GM23338 (cell line): ENCODE measurements at places on chromosomes 1 and 21. TPM values are rescaled to one million over a fixed set of nuclear protein-coding genes. Genes with fewer than 3 reads are reported as not detected.
A peak's percentile ranks its signal among the peaks of the same experiment; 100 is the strongest.

GRCh38 chr1:159877695-159878444 is 15.4 kb upstream of the VSIG8 start:
- peaks cover 5% of the 10 kb centered on the region; the same call in 1 of the 2 replicates for H3K4me1 ChIP-seq
- H3K27me3 ChIP-seq: no peaks in the 10 kb centered on the region
- no peak overlapping the region for H3K27ac ChIP-seq

- DNase-seq: no peak
- H3K27me3 ChIP-seq: no peaks in the 10 kb centered on the region
- H3K4me3 ChIP-seq: no peak overlapping the region
- H3K36me3 ChIP-seq: no peaks in the 10 kb centered on the region
- no peaks in the 10 kb centered on the region for H3K4me1 ChIP-seq
- H3K27ac ChIP-seq: no peak overlapping the region
Observed at GRCh38 chr1:172863031-172863430, 187.7 kb downstream of the TNFSF18 start.

- H3K36me3 ChIP-seq: 0 out of 2 replicates have a peak, but pooled peaks cover 5% of the 10 kb centered on the region
- no peaks in the 10 kb centered on the region for H3K27me3 ChIP-seq
- DNase-seq: no peak
- H3K27ac ChIP-seq: no peak overlapping the region
- H3K4me3 ChIP-seq: no peak overlapping the region
- H3K4me1 ChIP-seq: no peaks in the 10 kb centered on the region
Observed at GRCh38 chr1:206875752-206876377, 10.4 kb downstream of the IL20 start.

- peaks cover 11% of the 10 kb centered on the region for H3K36me3 ChIP-seq
- DNase-seq: peak; percentile 32
- H3K4me3 ChIP-seq: peak overlapping the region; percentile 66
- peaks cover 22% of the 10 kb centered on the region for H3K4me1 ChIP-seq
- H3K27me3 ChIP-seq: 0 out of 2 replicates have a peak, but pooled peaks cover 10% of the 10 kb centered on the region
Observed at GRCh38 chr1:44783697-44784093, 4.3 kb downstream of the BEST4 start.

DNA sequence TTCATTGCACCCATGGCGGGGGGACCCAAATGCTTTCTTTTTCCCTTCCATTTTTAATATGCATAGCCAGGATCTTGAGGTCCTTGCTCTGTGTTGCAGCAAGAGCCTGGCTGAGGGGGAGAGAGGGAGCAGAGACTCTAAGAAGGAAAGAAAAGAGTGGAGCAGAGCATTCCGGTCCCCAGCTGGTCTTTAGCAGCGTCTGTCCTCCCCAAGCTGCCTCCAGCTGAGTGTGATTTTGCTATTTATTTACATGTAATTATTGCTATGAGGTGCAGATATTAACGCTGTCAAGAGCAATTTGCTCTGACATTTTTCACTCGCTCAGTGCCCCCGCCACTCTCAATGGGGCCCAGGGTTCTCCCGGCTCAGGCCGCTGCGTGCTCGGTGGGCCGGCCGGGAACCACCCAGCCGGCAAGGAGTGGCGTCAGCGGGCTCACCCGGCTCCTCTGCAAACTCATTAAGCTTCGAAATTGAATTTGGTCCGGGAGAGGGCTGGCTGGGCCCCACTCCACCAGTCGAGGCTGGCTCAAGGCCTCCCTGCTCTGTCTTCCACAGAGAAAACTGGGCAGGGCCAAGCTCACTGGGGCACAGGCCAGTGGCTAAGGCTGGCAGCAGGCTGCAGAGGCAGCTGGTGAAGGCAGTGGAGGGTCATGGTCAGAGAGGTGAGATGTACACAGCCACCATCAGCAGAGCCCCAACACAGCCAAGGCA is 93.2 kb downstream of the PAX7 start:
- H3K27me3 ChIP-seq: peaks cover 17% of the 10 kb centered on the region
- H3K36me3 ChIP-seq: no peaks in the 10 kb centered on the region
- H3K27ac ChIP-seq: no peak overlapping the region
- peaks cover 19% of the 10 kb centered on the region for H3K4me1 ChIP-seq
- H3K4me3 ChIP-seq: no peak overlapping the region
- peak; percentile 33 for DNase-seq

- DNase-seq: peak; percentile 30
- no peaks in the 10 kb centered on the region for H3K36me3 ChIP-seq
- no peak overlapping the region for H3K27ac ChIP-seq
- peaks cover 36% of the 10 kb centered on the region for H3K27me3 ChIP-seq
- H3K4me1 ChIP-seq: peaks cover 5% of the 10 kb centered on the region; the same call in 1 of the 2 replicates
- no peak overlapping the region for H3K4me3 ChIP-seq
Observed at GRCh38 chr21:29943885-29944284, 4.1 kb upstream of the GRIK1 start.

DNA sequence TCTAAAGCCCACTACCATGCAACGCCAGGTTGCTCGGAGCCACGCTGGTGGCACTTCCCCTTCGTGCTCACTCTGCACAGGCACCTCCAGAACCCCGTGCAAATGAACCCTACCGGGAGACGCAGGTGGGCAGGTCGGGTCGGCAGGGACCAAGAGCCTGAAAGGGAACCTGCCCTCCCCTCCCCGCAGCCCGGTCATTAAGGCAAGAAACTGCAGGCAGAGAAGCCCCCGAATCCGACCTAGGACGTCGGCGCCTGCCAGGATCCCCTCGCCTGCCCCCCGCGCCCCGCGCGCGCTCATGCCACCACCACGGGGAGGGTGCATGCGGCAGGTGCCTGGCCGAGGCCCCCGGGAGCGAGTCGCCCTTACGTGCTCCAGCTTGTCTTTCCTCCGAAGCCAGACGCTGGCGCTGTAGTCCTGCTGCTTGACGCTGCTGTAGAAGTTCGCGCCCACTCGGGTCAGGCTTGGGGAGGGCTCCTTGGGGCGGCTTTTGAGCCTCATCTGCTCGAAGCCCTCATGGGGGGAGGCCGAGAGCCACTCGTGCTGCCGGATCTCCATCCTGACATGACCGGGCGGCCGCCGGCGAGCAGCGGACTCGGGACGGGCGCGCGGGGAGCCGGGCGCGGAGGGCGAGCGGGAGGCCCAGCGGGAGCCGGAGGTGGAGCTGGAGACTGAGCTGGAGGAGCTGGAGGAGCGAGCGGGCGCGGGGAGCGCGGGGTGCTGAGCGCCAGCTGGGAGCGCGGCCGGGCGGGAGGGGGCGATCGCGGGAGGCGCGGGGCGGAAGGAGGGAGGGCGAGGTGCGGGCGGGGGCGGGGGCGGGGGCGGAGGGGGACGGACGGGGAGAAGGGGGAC is 552 bp downstream of the PLD5 start:
- no peak overlapping the region for H3K27ac ChIP-seq
- no peaks in the 10 kb centered on the region for H3K36me3 ChIP-seq
- DNase-seq: peak; percentile 90
- H3K27me3 ChIP-seq: peaks cover 40% of the 10 kb centered on the region
- peaks cover 30% of the 10 kb centered on the region for H3K4me1 ChIP-seq

GRCh38 chr1:178560871-178561376 is 48.0 kb downstream of the TEX35 start:
- DNase-seq: no peak
- H3K27ac ChIP-seq: no peak overlapping the region
- H3K27me3 ChIP-seq: no peaks in the 10 kb centered on the region
- H3K4me3 ChIP-seq: no peak overlapping the region
- H3K36me3 ChIP-seq: no peaks in the 10 kb centered on the region

GRCh38 chr21:36419996-36420395 is 34.8 kb downstream of the CHAF1B start:
- H3K36me3 ChIP-seq: no peaks in the 10 kb centered on the region; the same call in 1 of the 2 replicates
- no peak overlapping the region for H3K27ac ChIP-seq
- H3K27me3 ChIP-seq: no peaks in the 10 kb centered on the region
- peak; percentile 91 for DNase-seq
- no peak overlapping the region for H3K4me3 ChIP-seq

DNA sequence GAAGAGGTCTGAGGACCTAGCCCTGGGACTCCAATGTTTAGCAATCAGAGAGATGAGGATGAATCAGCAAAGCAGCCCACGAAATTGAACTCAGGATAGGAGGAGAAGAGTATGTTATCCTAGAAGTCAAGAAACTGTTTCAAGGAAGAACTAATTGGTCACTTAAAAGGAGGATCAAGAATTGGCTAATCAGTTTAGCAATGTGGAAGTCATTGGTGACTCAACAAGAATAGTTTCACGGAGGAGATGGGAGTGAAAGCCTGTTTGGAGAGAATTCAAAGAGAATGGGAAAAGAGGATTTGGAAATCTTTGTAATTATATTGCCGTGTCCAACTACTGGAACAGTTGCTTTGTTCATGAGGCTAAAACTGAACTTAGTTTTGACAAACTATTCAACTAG is 7.4 kb downstream of the HMCN1 start:
- no peak for DNase-seq
- H3K27me3 ChIP-seq: no peaks in the 10 kb centered on the region
- H3K4me1 ChIP-seq: no peaks in the 10 kb centered on the region
- H3K36me3 ChIP-seq: no peaks in the 10 kb centered on the region
- no peak overlapping the region for H3K27ac ChIP-seq

GRCh38 chr21:42558368-42558767 is 44.7 kb downstream of the SLC37A1 start:
- no peaks in the 10 kb centered on the region for H3K27me3 ChIP-seq
- no peak for DNase-seq
- no peaks in the 10 kb centered on the region for H3K36me3 ChIP-seq
- peaks cover 11% of the 10 kb centered on the region for H3K4me1 ChIP-seq

DNA sequence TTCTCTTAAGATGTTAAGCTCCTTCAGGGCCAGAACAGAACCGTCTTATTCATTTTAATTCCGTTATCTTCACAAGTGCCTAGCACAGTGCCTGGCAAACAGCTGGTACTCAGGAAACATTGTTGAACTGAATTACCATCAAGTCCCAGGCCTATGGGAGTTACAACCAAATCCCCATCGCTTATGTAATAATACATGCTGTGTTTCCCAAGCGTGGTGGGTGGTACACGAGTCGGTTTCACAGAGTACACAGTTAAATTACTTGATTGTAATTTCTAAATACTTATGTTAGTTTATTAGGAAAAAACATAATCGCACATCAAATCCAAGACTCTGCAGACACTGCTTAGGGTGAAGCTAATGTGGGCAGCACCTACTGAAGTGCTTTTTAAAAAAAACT is 1.0 kb downstream of the ANGEL2 start:
- peak overlapping the region; percentile 93 for H3K27ac ChIP-seq
- no peaks in the 10 kb centered on the region for H3K27me3 ChIP-seq
- no peaks in the 10 kb centered on the region for H3K36me3 ChIP-seq

DNA sequence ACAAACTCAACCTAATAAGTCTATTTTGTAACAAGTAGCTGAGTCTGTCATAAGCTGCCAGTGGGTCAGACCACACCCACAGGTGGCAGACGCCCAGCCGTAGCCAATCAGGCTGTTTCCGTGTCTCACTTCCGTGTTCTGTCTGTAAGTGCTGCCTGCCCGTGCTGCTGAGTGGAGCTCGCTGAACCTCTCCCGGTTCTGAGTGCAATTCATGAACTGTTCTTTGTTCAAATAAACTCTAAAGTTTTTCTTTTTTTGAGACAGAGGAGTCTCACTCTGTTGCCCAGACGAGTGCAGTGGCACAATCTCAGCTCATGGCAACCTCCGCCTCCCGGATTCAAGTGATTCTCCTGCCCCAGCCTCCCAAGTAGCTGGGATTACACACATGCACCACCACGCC is 25.1 kb downstream of the POFUT2 start:
- H3K4me1 ChIP-seq: no peaks in the 10 kb centered on the region
- no peak overlapping the region for H3K27ac ChIP-seq
- 0 out of 2 replicates have a peak, but pooled peaks cover 9% of the 10 kb centered on the region for H3K36me3 ChIP-seq
- no peaks in the 10 kb centered on the region for H3K27me3 ChIP-seq
- no peak for DNase-seq

- no peak overlapping the region for H3K27ac ChIP-seq
- no peak overlapping the region for H3K4me3 ChIP-seq
- H3K36me3 ChIP-seq: no peaks in the 10 kb centered on the region
- DNase-seq: no peak
- H3K4me1 ChIP-seq: no peaks in the 10 kb centered on the region
Observed at GRCh38 chr1:49397086-49397485, 620.4 kb upstream of the BEND5 start.

- no peaks in the 10 kb centered on the region for H3K36me3 ChIP-seq
- H3K27me3 ChIP-seq: no peaks in the 10 kb centered on the region
- no peak for DNase-seq
- H3K4me1 ChIP-seq: no peaks in the 10 kb centered on the region
- no peak overlapping the region for H3K27ac ChIP-seq
- H3K4me3 ChIP-seq: no peak overlapping the region
Observed at GRCh38 chr1:30452925-30453324, 270.5 kb downstream of the MATN1 start.

GRCh38 chr1:172470149-172470548 is 26.3 kb upstream of the PIGC start:
- no peak overlapping the region for H3K4me3 ChIP-seq
- H3K27ac ChIP-seq: no peak overlapping the region
- H3K36me3 ChIP-seq: no peaks in the 10 kb centered on the region
- H3K27me3 ChIP-seq: no peaks in the 10 kb centered on the region
- no peaks in the 10 kb centered on the region for H3K4me1 ChIP-seq

GRCh38 chr1:47835409-47835808 is 161.8 kb downstream of the TRABD2B start:
- H3K4me3 ChIP-seq: no peak overlapping the region
- H3K27ac ChIP-seq: no peak overlapping the region
- H3K36me3 ChIP-seq: no peaks in the 10 kb centered on the region
- H3K27me3 ChIP-seq: no peaks in the 10 kb centered on the region

- no peak for DNase-seq
- H3K27me3 ChIP-seq: no peaks in the 10 kb centered on the region
- no peak overlapping the region for H3K4me3 ChIP-seq
- H3K27ac ChIP-seq: no peak overlapping the region
Observed at GRCh38 chr1:60895701-60896100, 186.7 kb upstream of the NFIA start.

DNA sequence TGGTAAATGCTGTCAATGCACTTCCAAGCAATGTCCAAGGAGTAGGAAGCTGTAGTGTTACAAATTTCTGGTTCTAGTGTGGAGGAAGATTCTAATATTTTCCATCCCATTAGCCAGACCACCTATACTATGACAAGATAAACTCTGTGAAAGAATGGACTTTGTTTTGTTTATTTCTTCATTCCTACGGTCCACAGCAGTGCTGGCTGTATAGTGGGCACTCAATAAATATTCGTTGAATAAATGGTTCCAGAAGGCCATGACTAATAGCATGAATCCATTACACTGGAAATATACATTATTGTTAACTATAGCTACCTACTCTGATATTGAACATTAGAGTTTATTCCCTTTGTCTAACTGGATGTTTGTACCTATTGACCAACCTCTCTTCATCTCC is 8.3 kb upstream of the MYSM1 start:
- no peak for DNase-seq
- peaks cover 20% of the 10 kb centered on the region for H3K4me1 ChIP-seq
- H3K36me3 ChIP-seq: no peaks in the 10 kb centered on the region
- H3K27ac ChIP-seq: no peak overlapping the region

- H3K27me3 ChIP-seq: no peaks in the 10 kb centered on the region
- no peak overlapping the region for H3K4me3 ChIP-seq
- no peak overlapping the region for H3K27ac ChIP-seq
- DNase-seq: no peak
- H3K36me3 ChIP-seq: no peaks in the 10 kb centered on the region
Observed at GRCh38 chr21:34845521-34846451, 177.0 kb downstream of the CLIC6 start.

- H3K27me3 ChIP-seq: no peaks in the 10 kb centered on the region
- peaks cover 14% of the 10 kb centered on the region for H3K4me1 ChIP-seq
- no peaks in the 10 kb centered on the region for H3K36me3 ChIP-seq
Observed at GRCh38 chr1:103250441-103250861, 142.1 kb upstream of the COL11A1 start.

VHLL gene
- not detected in 2 replicates for polyA plus RNA-seq

TLCD4 gene
- polyA plus RNA-seq: 2.8 and 4.2 TPM in 2 replicates

ADAMTSL4 gene
- 4.6 and 5.8 TPM in 2 replicates for polyA plus RNA-seq

NBPF4 gene
- not detected in 2 replicates for polyA plus RNA-seq

SUCO gene
- polyA plus RNA-seq: 14.1 and 18.0 TPM in 2 replicates

CDK18 gene
- 17.3 and 21.1 TPM in 2 replicates for polyA plus RNA-seq

CRB1 gene
- 0.16 and 0.27 TPM in 2 replicates for polyA plus RNA-seq

GDAP2 gene
- polyA plus RNA-seq: 10.2 and 10.7 TPM in 2 replicates

TPTE gene
- polyA plus RNA-seq: not detected in 2 replicates

PYHIN1 gene
- not detected in 2 replicates for polyA plus RNA-seq

MPL gene
- polyA plus RNA-seq: 0.54 TPM in 1 of 2 replicates, not detected in the other

SPRR2G gene
- polyA plus RNA-seq: not detected in 2 replicates

REN gene
- not detected in 2 replicates for polyA plus RNA-seq

TNFRSF25 gene
- polyA plus RNA-seq: 13.6 and 15.2 TPM in 2 replicates

AKR7A3 gene
- polyA plus RNA-seq: 0.24 and 0.86 TPM in 2 replicates
